ENCODE measurements at places on chromosomes 3 and 15.

DNA sequence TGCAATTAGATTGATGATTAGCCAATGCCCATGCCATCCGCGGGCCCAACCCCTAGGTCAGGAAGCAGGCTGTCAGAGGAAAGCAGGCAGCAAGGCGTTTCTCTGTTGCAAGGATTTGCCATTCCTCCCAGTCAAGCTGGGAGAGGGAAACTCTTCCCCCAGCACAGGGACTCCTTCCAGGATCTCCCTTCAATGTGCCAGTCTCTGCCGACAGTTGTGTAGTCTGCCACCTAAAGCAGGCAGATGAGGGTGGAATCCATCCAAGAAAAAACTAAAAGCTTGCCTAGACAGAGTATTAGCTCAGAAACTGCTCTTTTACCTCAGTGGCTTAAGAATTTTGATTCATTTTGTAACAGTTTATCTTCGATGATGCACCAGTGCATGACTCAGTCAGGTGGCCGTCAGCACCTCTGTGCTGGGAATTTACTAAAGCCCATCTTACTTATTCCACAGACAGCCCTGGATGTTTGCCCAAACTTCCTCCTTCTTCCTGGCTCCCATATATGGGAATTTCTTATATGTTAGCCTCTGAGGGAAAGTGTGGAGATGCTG lies 501.5 kb upstream of the THBS1 start:
- DNase-seq = no peak

DNA sequence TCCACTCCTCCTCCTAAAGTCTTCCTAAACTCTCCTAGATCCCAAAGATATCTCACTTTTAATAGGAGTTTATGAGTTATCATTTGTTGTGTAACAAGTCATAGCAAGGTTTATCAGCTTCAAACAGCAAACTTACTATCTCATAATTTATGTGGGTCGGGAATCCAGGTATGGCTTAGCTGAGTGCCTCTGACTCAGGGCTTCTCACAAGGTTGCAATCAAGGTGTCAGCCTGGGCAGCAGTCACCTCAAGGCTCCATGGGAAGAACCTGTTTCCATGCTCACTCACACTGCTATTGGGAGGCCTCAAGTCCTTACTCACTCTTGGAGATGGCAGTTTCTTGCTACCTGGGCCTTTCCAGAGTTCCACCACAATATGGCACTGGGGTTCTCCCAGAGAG lies 889.8 kb downstream of the MCTP2 start:
- DNase-seq = no peak

DNA sequence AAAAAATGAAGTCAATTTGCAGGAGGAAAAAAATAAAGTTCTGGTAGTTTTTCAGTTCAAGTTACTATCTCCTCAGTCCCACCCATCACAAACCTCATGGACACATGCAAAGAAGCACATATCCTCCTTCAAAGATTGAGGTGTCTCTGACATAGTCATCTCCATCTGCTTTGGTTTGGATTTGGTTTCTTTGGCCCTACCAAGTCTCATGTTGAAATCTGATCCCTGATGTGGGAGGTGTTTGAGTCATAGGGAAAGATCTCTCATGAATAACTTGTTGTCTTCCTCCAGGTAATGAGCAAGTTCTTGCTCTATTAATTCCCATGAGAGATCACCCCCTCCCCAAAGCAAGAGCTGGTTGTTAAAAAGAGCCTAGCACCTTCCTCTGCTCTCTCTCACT lies 446.8 kb downstream of the IGSF11 start:
- DNase-seq = no peak

- DNase-seq = no peak
Observed at GRCh38 chr3:15316998-15317435, 15.4 kb downstream of the SH3BP5 start.

- no peak for DNase-seq
Observed at GRCh38 chr15:90863987-90864386, 4.4 kb upstream of the FURIN start.

DNA sequence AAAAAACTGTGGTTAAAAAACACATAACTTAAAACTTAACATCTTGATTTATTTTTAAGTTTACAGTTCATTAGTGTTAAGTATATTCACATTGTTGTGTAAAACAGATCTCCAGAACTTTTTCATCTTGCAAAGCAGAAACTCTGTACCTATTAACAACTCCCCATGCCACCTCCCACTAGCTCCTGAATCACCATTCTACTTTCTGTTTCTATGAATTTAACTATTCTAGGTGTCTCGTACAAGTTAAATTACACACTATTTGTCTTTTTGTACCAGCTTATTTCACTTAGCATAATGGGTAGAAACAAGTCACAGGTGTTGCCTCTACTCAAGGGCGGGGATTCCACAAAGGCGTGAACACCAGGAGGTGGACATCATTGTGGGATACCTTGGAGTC lies 43.2 kb downstream of the CRTC3 start:
- no peak for DNase-seq

GRCh38 chr15:38479266-38479665 lies 25.3 kb downstream of the FAM98B start:
- no peak for DNase-seq

GRCh38 chr3:186680869-186681268 lies 15.1 kb downstream of the HRG start:
- no peak for DNase-seq

DNA sequence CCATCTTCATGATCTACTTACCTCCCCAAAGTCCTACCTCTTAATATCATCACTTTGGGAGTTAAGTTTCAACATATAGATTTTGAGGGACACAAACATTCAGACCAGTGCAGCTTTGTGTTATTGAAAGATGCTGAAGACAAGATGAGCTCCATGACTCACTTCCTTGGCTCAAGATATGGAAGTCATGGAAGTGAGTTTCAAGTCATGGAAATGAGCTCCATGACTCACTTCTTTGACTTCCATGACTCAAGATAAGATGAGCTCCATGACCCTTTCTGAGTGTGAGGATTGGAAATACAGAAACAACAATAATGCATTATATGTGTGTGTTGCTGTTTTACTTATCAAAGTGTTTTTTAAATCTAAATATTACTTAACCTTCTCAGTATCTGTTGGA lies 170.2 kb upstream of the TPRG1 start:
- no peak for DNase-seq

DNA sequence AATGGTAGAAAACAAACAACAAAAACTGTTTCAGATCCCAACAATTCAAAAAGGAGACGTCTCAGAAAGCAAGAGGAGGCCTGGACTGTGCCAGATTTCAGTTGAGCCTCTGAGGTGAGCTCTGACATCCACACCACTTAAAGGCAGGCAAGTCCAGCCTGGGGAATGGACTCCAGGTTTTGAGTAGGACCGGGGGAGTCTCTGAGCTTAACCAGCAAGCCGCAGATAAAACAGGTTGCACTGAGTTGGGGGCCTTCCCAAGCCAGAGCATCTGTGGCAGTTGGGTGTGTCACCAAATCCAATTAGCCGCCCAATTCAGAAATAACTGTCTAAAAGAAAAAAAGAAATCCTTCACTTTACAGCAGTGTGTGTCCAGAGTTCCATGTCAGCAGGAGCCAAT lies 54.7 kb downstream of the OXNAD1 start:
- DNase-seq = no peak

GRCh38 chr3:135197856-135198255 lies 402.8 kb downstream of the EPHB1 start:
- no peak for DNase-seq

DNA sequence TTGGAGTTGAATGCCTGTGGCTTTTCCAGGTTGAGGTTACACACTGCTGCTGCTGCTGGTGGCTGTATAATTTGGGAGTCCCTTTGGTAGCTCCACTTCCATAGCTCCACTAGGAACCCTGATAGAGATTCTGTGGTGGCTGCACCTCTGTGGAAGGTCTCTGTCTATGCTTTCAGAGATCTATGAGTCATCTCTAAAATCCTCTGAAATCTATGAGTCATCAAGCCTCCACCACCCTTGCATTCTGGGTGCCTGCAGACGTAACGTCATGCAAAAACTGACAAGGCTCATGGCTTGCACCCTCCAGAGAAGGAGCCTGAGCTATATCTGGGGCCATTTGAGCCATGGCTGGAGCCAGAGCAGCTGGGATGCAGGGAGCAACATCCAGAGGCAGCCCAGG lies 1037.0 kb upstream of the CFAP20DC start:
- no peak for DNase-seq

GRCh38 chr15:68328443-68328842 lies 50.9 kb downstream of the FEM1B start:
- no peak for DNase-seq

DNA sequence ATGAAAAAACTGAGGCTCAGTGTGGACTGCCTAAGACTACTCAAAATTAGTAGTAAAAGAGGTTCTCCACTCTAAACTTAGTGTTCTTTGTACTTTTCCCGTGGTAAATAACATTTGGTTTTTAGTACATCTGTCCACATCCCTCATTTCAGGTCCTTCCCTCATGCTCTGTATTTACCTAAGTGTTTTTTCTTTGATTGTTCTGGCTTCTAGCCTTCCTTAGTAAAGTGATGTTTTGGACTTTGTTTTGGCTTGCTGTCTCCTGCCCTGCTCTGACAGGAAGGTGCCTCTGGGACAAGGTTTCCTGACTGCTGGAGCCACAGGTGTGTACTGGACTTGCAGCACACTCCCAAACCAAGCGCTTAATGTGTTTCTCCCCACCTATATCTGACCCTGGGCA lies 29.9 kb upstream of the ALDH1A2 start:
- no peak for DNase-seq
